Activated T-helper 1 cell treated with anti-CD3 and anti-CD28 coated beads, Interleukin-2, amount 50 U/mL, for 16 hours (primary cell): ENCODE measurements at places on chromosomes 7 and 10.

GRCh38 chr10:35462491-35462934 is 126.2 kb downstream of the CCNY start:
- no peak for DNase-seq

- DNase-seq, result no peak
These were observed 13.6 kb downstream of the ENTPD7 start for GRCh38 chr10:99672884-99673283.

DNA sequence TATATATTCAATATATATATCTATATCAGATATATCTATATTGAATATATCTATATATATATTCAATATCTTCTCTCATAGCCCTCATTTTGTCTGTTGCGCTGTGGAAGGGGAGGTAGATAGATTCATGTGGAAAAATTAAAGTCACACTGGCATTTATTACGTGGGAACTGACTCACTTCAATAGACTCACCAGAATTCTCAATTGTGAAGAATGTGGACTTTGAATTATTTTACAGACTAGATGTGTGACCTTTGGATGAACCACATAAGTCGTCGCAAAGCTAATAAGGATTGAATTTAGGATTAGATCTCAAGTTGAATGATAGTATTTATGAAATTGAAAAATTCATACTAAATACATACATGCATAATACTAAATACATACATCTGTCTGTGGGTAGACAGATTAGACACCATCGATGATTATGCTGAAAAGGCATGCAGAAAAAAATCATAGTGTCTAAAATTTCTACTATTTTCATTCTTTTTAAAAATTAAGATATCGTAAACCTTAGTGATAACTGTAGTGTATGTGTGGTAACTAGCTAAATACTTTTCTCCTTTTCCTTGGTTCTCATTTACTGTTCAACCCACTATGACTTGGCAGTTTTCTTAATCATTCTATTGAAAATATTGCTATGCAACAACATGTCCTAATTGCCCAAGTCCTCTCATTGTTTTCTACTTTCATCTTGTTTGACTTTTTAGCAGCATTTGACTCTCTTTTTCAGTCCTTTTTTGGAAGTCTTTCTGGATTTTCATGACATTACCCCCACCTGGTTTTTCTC is 61.8 kb upstream of the A1CF start:
- DNase-seq, result no peak

DNA sequence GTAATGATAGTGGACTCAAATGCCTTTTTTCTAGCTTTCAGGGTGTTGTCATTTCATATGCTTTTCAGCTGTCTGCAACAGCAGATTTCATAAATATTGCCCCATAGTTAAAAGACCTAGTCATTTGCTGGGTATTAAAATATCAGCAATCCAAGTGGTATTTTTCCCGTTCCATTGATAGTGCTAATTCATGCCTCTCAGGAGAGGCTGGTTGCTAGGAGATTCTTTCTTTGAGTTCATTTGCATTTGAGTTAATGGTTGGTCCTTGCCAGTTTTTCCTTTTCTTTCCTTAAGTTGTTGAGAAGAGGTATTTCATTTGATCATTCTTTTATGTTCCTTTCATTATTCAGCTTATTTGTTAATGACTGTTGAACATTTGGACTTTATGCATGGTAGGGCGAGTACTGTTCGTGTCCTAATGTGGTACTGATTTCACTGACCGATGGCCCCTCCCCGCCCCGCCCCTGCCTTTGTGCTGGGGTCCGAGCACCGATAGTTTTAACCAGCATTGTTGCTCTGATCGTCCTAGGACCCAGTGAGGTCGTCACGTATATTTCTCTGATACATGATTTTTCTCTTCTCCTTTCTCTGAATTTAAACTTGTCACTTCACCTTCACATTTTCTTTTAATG is 128.6 kb downstream of the CCNY start:
- no peak for DNase-seq

DNA sequence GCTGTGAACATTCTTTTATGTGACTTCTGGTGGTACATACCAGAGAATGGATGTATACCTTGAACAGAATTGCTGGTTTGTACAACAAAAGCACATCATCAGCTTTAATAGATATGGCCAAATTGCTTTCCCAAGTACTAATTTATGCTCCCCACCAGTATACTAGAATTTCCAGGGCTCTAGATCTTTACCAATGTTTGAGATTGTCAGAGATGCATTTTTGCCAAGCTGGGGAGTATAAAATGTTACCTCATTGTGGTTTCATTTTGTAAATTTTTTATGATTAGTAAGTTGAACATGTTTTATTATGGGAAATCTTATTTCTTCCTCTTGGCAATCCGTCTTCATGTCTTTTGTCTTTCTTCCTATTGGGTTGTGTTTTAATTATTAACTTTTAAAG is 179.9 kb upstream of the TMEM106B start:
- no peak for DNase-seq

DNA sequence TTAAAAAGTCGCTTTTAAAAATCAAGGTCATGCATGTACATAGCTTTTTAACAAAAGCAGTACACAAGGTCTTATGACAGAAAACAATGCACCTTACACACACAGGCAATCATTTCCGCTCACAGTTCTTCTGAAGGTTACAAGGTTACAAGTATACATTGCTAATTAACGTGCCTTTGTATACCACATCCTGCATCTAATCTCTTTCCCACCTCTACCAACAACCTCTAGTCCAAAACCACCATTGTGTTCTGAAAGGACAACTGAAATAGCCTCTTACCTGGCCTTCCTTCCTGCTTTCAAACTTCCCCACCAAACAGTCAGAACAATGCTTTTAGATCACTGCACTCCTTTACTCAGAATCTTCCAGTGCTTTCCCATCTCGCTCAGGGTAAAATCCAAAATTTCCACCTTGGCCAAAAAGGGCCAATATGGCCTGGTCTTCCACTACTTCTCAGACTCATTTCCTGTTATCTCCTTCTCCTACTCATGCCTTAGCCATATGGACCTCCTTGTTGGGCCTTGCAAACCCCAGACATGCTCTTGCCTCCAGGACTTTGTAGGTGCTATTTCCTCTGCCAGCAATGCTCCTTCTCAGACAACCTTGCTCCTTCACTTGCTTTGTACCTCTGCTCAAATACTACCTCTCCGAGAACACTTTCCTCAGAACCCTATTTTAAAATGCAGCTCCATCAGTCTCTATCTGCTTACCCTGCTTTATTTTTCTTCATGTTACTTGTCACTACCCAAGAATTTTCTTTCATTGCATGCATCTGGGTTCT is 205.4 kb downstream of the DNAJC1 start:
- DNase-seq, result no peak

- DNase-seq, result no peak
These were observed 1.7 kb downstream of the ZNF777 start for GRCh38 chr7:149459201-149459539.
